ENCODE measurements at places on chromosomes 6 and 20.

DNA sequence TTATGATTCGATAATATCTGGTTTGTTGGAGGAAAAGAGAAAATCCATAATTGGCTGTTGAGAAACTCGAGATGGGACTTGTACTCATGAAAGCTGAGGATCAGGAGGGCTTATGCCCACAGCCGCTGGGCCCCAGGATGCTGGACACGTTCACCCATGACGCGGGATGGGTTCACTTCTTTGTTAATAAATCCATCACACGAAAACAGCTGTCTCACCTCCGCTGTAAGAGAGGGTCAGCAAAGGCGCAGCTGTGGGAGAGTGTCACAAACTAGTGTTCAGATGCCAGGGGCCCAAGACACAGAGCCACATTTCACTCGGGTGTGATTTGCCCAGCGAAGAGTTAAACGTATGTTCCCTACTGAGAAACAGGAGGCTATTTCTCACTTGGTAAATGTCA, 315.1 kb downstream of the THBS2 start:
- no peak for DNase-seq

- no peak for DNase-seq
These were observed 29.6 kb downstream of the PMEPA1 start for GRCh38 chr20:57680131-57680716.

GRCh38 chr6:42162384-42162783, 10.8 kb upstream of the GUCA1A start:
- no peak for DNase-seq

- DNase-seq, result no peak
These were observed 56.3 kb downstream of the EZR start for GRCh38 chr6:158762787-158763433.

DNA sequence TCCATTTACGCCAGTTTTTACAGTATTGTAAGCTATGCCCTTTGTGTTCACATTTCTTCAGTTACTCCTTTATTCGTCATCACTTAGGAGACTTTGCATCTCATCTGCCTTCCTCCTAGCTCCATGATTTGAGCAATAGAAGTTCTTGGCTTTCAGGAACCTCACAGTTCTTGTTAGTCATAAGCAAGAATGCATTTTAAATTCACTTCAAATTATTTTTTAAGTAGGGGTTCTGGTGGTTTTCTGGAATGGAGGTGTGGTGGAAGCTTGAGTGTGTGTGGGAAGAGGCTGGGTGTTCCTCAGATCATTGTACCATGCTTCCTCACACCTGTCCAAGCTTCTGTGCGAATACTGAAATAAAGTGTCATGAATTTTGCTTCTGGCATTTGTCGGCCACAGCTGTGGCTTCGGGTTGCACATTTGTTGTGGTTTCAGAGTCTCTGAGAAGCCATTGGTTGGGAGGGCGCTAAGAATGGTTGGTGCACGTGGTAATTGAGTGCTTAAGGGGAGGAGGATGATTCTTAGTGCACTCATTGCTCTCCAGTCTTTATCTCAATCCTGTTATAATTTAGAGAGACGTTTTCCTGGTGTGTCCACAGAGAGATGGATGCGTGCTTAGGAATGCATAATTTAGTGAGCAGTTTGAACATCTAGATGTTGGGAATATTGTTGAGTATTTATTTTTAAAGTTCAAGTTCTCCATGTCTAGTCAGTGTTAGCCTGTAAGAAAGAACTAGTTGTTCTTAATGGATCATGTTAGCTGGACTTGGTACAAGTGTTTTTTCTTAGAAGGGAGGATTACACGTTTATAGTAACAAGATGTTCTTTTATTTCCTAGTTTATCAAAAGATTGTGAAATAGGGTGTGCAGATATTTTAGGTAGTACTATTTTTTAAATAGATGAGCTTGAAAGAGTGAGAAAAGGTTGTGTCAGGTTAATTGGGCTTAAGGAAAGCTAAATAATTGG, 31.9 kb downstream of the FOXO3 start:
- DNase-seq, result peak; percentile 11

DNA sequence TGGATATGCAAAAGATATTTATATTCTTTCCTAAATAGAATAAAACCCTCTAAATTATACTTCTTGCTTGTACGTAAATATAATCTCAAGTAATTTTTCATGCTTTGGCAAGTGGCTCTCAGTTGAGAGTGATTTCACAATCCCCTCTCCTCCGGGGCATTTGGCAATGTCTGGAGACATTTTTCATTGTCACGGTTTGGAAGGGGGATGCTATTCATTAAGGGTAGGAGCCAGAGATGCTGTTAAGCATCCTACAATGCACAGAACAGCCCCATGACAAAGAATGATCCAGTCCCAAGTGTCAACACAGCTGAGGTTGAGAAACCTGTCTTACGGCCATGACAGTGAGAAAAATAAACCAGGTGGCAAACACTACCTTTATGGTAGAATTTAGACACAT, 75.7 kb downstream of the AGPAT4 start:
- DNase-seq, result no peak

DNA sequence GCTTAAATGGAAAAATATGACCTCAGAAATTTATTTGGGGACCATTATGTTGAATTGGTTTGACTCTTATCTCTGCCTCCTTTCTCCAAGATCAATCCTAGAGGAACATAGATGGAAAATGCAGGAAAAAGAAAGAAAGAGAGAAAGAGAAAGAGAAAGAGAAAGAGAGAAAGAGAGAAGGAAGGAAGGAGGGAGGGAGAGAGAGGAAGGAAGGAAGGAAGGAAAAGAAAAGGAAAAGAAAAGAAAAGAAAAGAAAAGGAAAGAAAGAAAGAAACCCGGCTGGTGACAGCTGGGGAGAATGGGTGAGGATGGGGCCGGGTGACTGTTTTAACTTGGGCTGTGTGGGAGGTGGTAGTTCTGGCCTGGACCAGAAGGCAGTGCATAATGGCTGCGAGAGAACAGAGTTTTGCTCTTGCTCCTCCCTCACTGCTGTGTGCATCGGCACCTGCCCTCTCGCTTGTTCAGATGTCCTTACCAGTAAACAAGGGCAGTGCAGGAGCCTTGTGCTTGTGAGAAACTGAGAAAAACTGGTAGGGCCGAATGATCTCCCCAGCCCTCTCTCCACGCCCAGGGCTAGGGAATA, 24.7 kb downstream of the GLO1 start:
- no peak for DNase-seq

DNA sequence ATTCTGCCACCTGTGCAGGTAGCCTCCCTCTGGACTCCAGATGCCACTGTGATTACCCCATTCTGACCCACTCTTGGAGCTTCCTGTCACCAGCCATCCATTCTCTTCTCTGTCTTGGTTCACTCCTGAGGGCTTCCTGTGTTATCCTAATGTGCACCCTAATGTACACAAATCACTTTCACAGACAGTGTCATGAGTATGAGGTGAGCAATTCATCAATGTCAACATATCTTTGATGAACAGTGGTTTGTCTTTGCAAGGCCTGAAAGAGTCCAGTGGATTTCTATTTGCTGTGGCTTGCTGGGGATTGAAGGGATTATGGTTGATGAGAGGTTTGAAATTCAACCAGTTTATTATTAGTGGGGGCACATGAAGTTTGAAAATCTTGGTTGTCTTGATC, 63.8 kb upstream of the EEF1E1 start:
- no peak for DNase-seq

DNA sequence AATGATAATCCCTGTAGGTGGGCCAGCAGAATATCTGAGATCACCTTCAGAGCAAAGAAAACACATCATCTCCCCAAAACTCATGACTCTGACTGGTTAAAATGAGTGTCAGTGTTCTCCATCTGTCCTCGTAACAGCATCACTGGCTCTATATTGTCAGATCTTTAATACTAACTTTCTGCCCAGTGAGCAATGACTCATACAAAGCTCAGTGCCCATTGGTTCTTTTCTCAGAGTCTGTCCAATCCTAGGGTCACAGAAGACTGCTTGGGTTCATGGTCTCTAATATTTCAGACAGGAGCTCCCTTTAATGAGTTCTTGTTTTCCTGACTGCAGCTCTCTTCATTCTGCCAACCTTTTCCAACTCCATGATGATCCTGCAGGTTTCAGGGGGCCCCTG, 36.4 kb downstream of the HLA-DPB1 start:
- no peak for DNase-seq

- no peak for DNase-seq
These were observed 29.3 kb downstream of the DOP1A start for GRCh38 chr6:83096791-83097190.

GRCh38 chr6:90537723-90538258, 49.1 kb downstream of the MAP3K7 start:
- no peak for DNase-seq

DNA sequence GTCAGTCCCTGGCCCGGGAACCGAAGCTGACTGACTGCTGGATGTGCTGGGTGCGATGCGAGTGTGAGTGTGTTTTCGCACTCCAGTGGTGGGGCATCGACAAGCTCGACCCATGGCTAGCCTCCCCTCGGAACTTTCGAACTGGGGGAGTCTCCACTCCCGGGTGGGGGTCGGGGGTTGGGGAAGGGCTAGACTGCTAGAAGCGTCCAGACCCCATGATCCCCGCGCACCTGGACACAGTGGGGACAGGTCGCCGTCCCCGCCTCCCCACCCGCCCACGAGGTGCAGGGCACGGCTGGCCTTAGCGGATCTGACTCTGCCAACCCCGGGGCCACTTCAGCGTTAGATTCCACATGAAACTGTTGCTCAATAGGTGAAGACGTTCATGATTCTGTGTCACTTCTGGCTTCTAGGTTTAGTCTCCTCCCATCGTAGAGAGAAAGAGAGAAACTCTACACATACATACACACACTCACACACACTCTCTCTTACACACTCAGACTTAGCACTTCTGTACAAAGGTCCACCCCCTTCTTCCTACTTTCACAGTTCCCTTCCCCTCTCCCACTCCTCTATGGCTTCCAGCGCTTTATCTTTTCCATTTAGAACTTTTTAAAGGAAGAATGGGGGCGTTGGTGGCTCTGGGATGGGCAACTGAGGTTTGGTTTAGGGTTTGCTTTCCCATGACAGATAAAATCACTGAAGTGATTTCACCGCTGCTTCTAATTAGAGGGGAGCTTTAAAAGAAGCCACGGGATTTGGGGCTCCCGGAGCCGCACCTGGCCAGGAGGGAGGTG, 5.1 kb upstream of the TFAP2A start:
- no peak for DNase-seq

DNA sequence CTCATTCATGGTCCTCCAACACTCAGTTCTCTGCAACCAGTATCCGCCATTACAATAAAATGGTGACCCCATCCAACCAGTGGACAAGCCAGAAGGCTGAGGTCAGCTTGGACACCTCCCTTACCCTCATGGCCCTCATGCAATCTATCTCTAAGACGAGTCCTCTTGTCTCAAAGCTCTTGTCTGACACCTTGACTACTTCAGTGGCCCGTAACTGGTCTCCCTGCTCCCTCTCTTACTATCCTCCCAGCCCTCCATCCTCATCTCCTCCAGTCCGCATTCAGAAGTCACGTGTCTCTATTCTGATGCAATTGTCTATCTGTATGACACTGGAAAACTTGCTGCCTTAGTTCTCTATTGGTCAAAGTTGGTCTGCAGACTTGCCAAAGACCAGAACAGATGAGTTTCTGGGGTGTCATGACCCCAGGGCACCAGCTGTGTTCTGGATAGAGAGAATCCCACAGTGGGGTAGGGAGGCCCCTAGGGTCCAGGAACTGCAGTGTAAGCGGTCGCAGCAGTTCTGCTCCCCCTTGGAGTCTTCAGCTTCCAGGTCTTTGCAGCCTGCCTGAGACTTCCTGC, 59.6 kb upstream of the RNF24 start:
- no peak for DNase-seq

DNA sequence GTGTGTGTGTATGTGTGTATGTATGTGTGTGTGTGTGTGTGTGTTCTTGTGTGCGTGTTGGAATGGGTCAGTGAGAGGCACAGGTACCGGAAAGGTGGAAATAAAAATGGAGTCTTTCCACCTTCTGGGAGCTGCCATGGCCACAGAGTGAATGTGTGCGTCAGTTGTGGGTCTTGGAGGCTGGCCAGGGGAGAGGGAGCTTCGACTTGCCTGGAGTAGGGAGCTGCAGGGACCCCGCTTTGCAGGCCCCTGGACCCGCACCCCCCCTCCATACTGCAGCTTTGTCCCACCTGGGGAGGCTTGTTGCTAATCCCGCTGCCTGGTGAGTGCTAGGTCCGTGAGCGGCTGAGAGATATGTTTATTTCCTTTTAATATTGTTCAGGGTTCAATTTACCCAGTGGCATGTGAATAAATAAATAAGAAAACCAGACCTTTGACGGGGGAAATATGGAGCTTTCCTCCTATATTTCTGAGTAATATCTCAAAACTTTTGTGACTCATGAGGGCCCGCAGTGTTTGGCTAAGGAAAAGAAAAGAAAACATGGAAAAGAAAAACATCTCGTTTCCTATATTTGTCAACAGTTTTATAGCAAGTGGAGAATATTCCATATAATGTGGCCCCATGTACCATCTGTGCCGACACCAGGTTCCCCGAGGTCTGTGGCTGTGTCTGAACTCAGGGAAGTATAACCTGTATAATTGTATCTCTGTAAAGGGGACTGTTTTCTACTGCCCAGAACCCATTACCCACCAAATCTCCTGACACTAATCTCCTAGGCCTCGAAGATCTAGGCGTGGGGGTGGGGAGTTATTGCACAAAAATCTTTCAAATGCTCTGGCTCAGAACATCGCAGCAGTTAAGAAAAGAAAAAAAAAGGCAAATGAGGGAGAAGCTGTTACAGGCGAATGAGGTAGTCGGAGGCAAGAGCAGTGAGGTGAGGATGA, 24.6 kb upstream of the CCDC167 start:
- DNase-seq, result no peak

DNA sequence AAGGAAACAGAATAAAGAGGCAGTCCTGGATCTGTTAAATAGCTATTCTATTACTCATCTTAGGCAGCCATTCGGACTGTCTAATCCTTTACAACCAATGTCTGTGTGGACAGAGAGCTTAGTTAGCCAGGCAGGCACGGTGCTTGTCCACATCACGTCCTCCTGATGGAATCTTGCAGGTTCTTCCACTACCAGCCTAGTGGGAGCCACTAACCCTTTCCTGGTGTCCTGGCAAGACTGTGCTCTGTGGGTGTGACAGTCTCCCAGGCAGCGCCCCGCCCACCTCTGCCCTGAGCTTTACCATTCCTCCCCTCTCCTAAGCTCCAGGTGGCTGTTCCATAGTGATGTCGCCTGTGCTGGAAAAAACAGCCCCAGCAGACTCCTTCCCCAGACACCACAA, 78.3 kb upstream of the CLDN20 start:
- DNase-seq, result peak; percentile 24

DNA sequence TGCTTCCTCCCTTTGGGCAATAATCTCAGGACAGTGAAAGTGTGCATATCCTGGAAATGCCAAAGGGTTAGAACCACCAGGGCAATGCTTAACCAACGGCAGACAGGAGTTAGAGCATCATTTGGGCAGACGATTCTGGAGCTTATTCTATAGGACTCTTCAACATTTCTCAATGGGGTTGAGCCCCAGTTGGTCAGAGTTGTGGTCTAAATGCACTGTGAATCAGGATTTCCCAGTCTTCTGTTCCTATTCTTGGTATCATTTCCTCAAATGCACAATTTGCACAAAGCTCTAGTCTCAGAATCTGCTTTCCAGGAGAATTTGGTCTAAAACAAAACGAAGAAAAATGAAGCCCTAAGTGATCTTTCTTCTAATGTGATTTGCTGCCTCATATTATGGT, 389.6 kb upstream of the JAG1 start:
- no peak for DNase-seq

- DNase-seq, result no peak
These were observed 1.6 kb downstream of the DNAAF9 start for GRCh38 chr20:3405696-3406358.

GRCh38 chr6:68761985-68762384, 126.9 kb downstream of the ADGRB3 start:
- no peak for DNase-seq

All from stimulated activated CD4-positive, alpha-beta T cell treated with anti-CD3 and anti-CD28 coated beads, Interleukin-4, amount 100 ng/mL, for 4 hours (primary cell).